ENCODE measurements at places on chromosomes 2 and 18. TPM values are rescaled to one million over a fixed set of nuclear protein-coding genes. Genes with fewer than 3 reads are reported as not detected.
A peak's percentile ranks its signal among the peaks of the same experiment; 100 is the strongest.

The SLC30A3 gene
- total RNA-seq, result 6.3 TPM

- DNase-seq, result peak; percentile 52
Measured at GRCh38 chr2:177489719-177490301, 97.2 kb downstream of the AGPS start.

DNA sequence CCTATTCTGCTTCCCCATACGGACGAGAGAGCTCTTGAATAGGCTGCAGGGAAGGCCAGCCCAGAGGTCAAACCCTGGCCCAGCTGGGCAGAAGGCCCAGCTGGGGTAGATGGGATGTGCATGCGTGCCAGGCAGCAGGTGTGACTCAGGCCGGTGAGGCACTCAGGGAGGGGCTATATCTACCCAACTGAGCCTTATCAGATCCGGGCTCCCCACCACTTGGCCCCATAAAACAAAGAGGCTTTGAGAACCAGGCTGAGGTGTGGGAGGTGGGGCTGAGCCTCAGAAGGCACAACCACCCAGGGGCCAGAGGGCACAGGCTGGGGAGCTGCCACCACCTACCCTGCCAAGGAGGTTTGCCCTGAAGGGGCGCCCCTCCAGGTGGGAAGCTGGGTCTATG, 8.0 kb upstream of the CFAP65 start:
- DNase-seq, result no peak

- DNase-seq, result no peak
Measured at GRCh38 chr2:235596272-235596671, 102.4 kb downstream of the AGAP1 start.

The PPM1G gene
- 88.5 TPM for total RNA-seq

DNA sequence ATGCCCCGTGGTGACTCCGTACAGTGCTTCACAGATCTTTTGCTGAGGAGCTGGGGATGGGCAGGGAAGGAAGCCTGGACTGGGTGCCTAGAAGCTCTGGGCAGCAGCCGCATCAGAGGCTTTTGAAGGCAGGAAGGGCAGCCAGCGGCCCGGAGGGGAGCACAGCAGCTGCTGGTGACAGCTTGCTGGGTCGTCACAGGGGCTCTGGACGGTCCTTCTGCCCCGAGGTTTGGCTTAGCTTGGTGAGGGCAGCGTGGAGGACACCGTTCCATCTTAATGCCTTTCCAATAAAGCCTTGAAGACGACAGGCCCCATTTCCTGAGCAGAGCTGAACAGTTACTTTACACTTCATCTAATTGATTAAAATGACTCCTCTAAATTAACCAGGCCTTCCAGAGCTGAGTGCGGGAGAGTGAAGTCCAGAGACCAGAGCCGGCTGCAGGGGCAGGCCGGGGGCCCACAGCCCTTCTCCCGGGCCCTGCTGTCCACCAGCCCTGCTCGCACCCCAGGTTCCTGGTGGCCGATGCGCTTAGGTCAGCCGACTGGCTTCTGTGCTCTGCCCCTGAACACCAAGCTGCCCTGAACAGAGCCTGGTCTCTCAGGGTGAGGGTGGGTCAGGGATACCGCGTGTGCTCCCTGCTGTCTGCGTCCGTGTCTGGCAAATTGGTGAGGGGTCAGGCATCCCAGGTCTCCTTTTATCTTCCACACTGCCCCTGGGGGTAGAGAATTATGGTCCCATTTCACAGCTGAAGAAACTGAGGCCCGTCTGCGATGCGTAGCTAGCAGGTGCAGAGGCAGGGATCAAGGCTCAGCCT, 43.5 kb downstream of the RRM2 start:
- DNase-seq, result no peak

- DNase-seq, result no peak
Measured at GRCh38 chr2:194301946-194302345, 1355.1 kb upstream of the SLC39A10 start.

- DNase-seq, result no peak
Measured at GRCh38 chr2:240662681-240663080, 20.0 kb downstream of the AQP12B start.

GRCh38 chr2:221205103-221205673, 366.9 kb downstream of the EPHA4 start:
- no peak for DNase-seq

DNA sequence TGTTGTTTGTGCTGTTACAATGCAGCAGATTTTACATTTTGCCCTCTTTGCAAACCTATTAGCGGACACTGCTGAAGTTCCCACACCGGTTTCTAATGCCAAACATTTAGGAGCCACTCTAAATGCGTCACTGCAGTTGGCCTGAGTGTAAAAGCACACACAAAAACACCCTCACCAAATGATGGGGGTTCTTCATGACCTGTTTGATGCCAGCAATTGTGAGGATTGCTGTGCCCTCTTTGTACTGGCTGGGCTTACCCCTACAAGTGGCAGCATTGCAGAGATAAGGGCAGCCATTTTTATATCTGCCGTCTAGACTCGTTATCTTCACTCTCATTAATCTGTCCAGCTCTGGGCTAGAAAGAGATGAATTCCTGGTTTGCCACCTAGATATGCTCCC, 85.3 kb downstream of the NRP2 start:
- no peak for DNase-seq

The LIPG gene
- 1.3 TPM for total RNA-seq

GRCh38 chr2:237383991-237384671, 29.8 kb downstream of the COL6A3 start:
- DNase-seq, result no peak

The LYG2 gene
- not detected for total RNA-seq

DNA sequence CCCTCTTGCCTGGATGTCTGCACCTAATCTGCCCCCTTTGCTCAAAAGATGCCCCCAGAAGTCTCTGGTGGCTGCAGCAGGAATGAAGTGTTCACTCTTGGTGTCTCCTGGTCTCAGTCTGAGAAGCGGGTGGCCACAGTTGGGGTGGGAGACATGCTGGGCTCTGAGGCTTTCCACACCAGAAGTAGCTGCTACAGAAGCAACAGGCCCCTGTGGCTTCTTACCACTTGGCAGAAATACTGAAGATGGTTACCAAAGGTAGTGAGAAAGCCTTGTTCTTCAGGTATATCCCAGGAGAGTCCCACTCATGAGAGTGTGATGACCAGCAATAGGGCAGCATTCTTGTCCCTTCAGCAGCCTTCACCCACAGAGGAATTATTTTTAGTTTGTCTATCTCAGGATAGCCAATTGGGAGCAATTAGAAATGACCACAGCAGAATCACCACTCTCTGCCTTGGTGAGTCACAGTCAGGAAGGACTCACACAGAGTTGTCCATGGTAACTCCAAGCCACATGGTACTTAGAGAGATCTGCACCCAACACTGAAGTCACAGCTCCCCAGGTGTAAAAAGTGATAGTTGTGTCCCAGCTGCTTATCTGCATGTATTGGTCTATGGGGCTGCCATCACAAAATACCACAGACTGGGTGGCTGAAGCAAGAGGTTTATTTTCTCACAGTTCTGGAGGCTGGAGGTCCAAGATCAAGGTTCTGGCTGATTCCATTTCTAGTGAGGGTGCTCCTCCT, 169.8 kb upstream of the ID2 start:
- no peak for DNase-seq

Measured in dermis microvascular lymphatic vessel endothelial cell (primary cell).